ENCODE measurements at places on chromosomes 5 and 9.

- H3K4me3 ChIP-seq, result no peak overlapping the region
- H3K4me1 ChIP-seq, result no peaks in the 10 kb centered on the region
- DNase-seq, result no peak
- no peaks in the 10 kb centered on the region for H3K36me3 ChIP-seq
- H3K27me3 ChIP-seq, result peaks cover 6% of the 10 kb centered on the region
- H3K27ac ChIP-seq, result no peak overlapping the region
Measured at GRCh38 chr9:99449726-99450125, 227.6 kb downstream of the SEC61B start.

DNA sequence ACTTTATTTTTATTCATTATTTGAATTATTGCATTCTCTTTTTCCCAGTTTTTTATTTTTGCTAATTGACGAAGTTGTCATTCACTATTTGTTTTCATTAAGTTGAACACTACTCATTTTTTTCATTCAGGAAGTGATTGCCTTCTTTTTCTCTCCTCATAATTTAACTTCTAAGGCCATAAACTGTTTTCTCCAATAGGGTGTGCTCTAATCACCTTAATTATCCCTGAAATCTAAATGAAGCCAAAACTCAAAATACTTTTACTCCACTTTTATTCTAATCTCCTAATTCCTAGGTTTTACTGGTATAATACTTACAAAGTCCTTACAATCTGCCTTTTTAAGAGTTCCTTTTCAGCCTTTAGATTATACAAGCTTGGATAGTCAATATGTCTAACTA lies 2.9 kb upstream of the OR13C2 start:
- H3K36me3 ChIP-seq, result no peaks in the 10 kb centered on the region
- H3K4me3 ChIP-seq, result no peak overlapping the region
- no peaks in the 10 kb centered on the region for H3K4me1 ChIP-seq
- H3K27me3 ChIP-seq, result no peaks in the 10 kb centered on the region
- H3K27ac ChIP-seq, result no peak overlapping the region

DNA sequence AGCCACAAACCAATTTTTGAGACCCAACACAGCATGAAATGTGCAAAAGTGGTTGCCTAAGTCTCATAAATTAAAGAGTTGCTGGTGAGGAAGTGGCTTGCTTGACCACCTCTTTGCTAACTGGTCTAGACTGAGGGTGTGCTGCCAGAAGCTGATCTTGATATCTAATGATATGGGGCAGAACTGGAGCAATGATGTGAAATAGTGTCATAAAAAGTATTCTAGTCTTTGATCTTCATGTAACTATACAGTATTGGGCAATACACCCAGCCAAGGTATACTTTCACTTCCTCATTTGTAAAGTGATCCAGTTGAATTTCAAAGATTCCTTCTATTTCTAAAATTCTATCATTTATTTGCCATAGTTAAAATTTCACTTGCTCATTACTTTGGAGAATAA lies 5.9 kb upstream of the YTHDC2 start:
- H3K4me1 ChIP-seq, result peaks cover 16% of the 10 kb centered on the region
- no peak overlapping the region for H3K27ac ChIP-seq
- no peak for DNase-seq
- H3K27me3 ChIP-seq, result peaks cover 48% of the 10 kb centered on the region
- H3K36me3 ChIP-seq, result no peaks in the 10 kb centered on the region

GRCh38 chr5:157516006-157516405 lies 56.0 kb downstream of the NIPAL4 start:
- no peak overlapping the region for H3K4me3 ChIP-seq
- peaks cover 92% of the 10 kb centered on the region for H3K36me3 ChIP-seq
- H3K27ac ChIP-seq, result peak overlapping the region; percentile 23
- H3K27me3 ChIP-seq, result no peaks in the 10 kb centered on the region
- peak; percentile 31 for DNase-seq

GRCh38 chr9:21831841-21832509 lies 29.5 kb downstream of the MTAP start:
- peaks cover 76% of the 10 kb centered on the region for H3K36me3 ChIP-seq
- no peaks in the 10 kb centered on the region for H3K27me3 ChIP-seq
- H3K27ac ChIP-seq, result peak overlapping the region; percentile 14
- peaks cover 24% of the 10 kb centered on the region for H3K4me1 ChIP-seq

DNA sequence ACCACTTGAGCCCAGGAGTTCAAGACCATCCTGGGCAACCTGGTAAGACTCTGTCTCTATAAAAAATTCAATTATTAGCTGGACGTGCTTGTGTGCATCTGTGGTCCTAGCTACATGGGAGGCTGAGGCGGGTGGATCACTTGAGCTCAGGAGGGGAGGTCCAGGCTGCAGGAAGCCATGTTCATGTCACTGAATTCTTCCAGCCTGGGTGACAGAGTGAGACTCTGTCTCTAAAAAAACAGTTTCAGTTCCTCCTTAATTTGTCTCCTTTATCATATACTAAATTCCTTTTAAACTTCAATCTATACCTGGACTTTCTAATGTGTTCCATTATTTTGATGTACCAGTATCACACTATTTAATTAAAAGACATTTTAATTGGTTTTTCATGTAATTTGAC lies 422.2 kb upstream of the TLE4 start:
- no peak overlapping the region for H3K27ac ChIP-seq
- DNase-seq, result no peak
- H3K4me1 ChIP-seq, result no peaks in the 10 kb centered on the region
- no peaks in the 10 kb centered on the region for H3K27me3 ChIP-seq
- H3K4me3 ChIP-seq, result no peak overlapping the region

DNA sequence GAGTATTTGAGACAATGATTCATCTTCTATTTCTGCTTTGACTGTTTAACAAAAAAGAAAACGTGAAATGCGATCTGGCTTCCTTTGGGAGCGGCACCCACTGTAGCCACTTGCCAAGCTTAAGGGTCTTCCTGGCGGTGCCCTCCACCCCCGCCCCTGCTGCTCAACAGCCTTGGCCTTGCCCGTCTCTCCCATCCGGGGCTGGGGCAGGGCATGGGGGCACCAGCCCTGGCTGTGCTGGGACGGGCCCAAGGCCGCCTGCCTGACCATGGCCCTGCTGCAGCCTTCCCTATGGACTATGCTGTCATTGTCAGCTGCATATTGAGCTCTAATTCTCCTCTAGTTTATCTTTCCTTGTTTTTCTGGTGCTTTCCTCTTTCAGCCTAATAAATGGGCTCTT lies 115.8 kb upstream of the CACNA1B start:
- no peak for DNase-seq
- H3K36me3 ChIP-seq, result peaks cover 60% of the 10 kb centered on the region
- no peaks in the 10 kb centered on the region for H3K27me3 ChIP-seq
- H3K4me1 ChIP-seq, result peaks cover 20% of the 10 kb centered on the region
- H3K27ac ChIP-seq, result peak overlapping the region; percentile 38

DNA sequence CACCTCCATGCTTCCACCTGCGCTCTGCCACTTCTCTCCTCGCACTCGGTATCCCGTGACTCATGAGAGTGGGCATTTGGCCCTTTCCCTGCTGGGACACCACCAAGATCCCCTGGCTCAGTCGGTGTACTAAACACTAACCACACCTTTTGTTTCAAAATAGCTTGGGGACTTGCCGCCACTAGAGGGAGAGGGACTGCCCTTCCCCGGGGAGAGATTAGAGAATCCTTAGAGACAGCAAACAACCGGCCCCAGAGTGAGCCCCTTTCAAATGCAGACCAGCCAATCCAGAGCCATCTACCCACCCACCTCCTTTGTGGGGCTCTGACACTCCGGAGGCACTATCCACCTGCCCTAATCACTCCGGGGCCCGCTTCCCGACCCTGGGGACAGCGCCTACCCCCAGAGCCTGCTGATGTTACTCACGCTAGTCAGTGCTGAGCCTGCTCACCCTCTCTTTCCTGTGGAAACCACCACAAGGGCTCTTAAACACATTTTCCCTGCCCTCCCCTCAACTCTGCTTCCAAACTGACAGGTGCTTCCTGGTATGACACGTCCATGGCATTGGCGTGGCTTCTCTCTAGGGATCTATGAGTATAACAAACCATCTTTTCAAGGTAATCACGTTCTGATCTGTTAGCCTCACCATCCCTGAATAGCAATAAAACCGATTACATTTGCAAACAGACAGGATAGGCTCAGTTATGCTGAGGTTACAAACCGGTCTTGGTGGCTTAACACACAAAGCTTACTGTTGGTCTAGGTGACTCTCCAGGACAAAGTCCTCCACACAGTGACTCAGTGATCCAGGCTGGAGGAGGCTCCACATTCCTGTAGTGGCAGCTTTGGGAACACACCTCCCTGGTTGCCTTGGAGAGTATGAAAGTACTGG lies 180.1 kb upstream of the MVB12B start:
- H3K27ac ChIP-seq, result no peak overlapping the region
- no peaks in the 10 kb centered on the region for H3K36me3 ChIP-seq
- H3K27me3 ChIP-seq, result peaks cover 21% of the 10 kb centered on the region
- H3K4me3 ChIP-seq, result no peak overlapping the region
- H3K4me1 ChIP-seq, result peaks cover 2% of the 10 kb centered on the region

GRCh38 chr5:189976-190365 lies 1.3 kb upstream of the LRRC14B start:
- no peak overlapping the region for H3K4me3 ChIP-seq
- no peaks in the 10 kb centered on the region for H3K36me3 ChIP-seq
- no peak overlapping the region for H3K27ac ChIP-seq
- peaks cover 8% of the 10 kb centered on the region for H3K4me1 ChIP-seq

DNA sequence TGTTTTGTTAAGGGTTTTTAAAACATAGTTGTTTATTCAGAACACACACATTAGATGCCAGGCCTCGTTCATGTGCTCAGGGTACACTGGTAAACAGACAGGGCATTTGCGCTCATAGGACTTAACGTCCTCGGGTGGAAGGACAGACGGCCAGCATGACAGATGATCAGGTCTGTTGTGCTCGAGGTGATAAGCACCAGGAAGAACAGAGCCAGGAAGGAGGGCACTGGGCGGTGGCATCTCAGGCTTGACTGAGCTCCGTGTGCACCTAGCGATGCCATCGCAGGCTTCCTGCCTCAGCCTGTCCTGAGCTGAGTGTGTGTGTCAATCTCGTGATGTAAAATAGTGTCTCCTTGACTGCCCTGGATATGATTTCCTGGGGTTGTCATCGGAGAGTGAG lies 96.5 kb downstream of the EHMT1 start:
- peak overlapping the region; percentile 88 for H3K27ac ChIP-seq
- peaks cover 14% of the 10 kb centered on the region for H3K4me1 ChIP-seq
- H3K4me3 ChIP-seq, result peak overlapping the region; percentile 38

GRCh38 chr5:66867618-66868322 lies 271.6 kb downstream of the MAST4 start:
- H3K27ac ChIP-seq, result no peak overlapping the region
- DNase-seq, result no peak
- H3K4me1 ChIP-seq, result no peaks in the 10 kb centered on the region

- peaks cover 22% of the 10 kb centered on the region for H3K4me1 ChIP-seq
- H3K27ac ChIP-seq, result no peak overlapping the region
- no peak for DNase-seq
- H3K27me3 ChIP-seq, result peaks cover 79% of the 10 kb centered on the region
Measured at GRCh38 chr5:124648902-124649467, 97.5 kb downstream of the ZNF608 start.

- no peaks in the 10 kb centered on the region for H3K36me3 ChIP-seq
- peaks cover 13% of the 10 kb centered on the region for H3K4me1 ChIP-seq
- peaks cover 7% of the 10 kb centered on the region for H3K27me3 ChIP-seq
- no peak overlapping the region for H3K4me3 ChIP-seq
- H3K27ac ChIP-seq, result no peak overlapping the region
- no peak for DNase-seq
Measured at GRCh38 chr5:62197697-62198096, 108.3 kb upstream of the KIF2A start.

GRCh38 chr5:10671041-10672008 lies 89.7 kb downstream of the DAP start:
- H3K27ac ChIP-seq, result no peak overlapping the region
- H3K36me3 ChIP-seq, result no peaks in the 10 kb centered on the region
- no peaks in the 10 kb centered on the region for H3K4me1 ChIP-seq
- DNase-seq, result no peak
- no peak overlapping the region for H3K4me3 ChIP-seq

GRCh38 chr9:37454238-37454637 lies 11.0 kb downstream of the ZBTB5 start:
- H3K27me3 ChIP-seq, result no peaks in the 10 kb centered on the region
- H3K36me3 ChIP-seq, result peaks cover 9% of the 10 kb centered on the region
- H3K27ac ChIP-seq, result no peak overlapping the region
- H3K4me1 ChIP-seq, result peaks cover 9% of the 10 kb centered on the region
- H3K4me3 ChIP-seq, result no peak overlapping the region

DNA sequence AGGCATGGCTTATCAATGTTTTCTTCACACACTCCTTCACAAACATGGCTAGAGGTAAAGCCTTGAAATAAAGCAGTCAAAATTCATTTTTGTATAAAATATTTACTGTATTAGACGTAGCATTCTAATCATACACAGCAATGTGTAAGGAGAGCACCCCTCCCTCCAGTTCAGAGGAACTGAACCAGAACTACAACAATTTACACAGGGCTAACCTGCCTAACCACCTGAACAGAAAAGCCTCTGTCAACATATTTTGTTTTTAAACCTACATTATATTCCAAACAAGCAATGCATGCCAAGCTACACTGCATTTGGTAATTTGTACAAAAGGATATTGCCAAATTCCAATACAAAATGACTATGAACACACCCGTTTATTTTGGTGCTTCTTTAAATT lies 41.6 kb downstream of the MLLT3 start:
- no peak overlapping the region for H3K4me3 ChIP-seq
- peaks cover 49% of the 10 kb centered on the region for H3K4me1 ChIP-seq
- no peak for DNase-seq
- peaks cover 55% of the 10 kb centered on the region for H3K36me3 ChIP-seq
- H3K27ac ChIP-seq, result no peak overlapping the region

- H3K36me3 ChIP-seq, result no peaks in the 10 kb centered on the region
- no peaks in the 10 kb centered on the region for H3K27me3 ChIP-seq
- H3K4me1 ChIP-seq, result peaks cover 1% of the 10 kb centered on the region
Measured at GRCh38 chr9:84394036-84394435, 53.5 kb upstream of the SLC28A3 start.

DNA sequence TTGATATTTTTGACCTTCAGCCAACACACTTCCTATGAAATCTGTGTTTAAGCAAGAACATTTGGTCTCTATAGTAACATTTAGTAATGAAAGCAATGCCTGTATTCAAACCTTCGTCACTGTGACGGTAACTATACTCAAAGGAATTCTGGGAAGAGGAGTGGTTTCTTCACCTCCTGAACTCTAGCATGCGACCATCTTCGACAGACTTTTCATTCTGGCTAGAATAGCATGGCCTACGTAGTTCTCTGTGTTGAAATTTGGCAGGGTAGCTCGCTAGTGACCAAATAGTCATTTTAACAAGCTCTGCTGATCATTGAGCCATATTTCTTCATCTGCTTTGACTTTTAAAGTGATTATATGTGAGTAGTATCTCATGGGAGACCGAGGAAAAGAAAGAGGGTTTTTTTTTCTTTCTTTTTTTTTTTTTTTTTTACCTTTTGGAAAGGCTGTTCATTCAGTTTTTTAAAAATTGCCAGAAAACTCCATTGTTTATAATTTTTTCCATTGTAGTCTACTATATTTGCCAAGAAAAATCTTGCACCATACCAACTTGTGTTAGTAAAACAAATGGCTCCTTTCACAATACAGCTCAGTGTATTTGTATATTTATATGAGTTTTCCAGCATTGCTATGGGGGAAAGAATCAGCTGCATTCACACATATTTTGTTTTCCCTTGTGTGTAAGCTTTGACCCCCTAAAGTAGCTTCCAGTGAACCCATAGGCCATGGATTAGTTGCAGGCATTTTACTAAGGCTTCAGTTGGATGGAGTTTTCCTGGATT lies 166.8 kb downstream of the NNT start:
- H3K4me3 ChIP-seq, result no peak overlapping the region
- H3K27me3 ChIP-seq, result no peaks in the 10 kb centered on the region

GRCh38 chr9:8637626-8638025 lies 838.0 kb upstream of the DMAC1 start:
- no peaks in the 10 kb centered on the region for H3K36me3 ChIP-seq
- DNase-seq, result no peak
- no peak overlapping the region for H3K4me3 ChIP-seq
